ENCODE measurements at places on chromosomes 16 and 17.
A peak's percentile ranks its signal among the peaks of the same experiment; 100 is the strongest.

DNA sequence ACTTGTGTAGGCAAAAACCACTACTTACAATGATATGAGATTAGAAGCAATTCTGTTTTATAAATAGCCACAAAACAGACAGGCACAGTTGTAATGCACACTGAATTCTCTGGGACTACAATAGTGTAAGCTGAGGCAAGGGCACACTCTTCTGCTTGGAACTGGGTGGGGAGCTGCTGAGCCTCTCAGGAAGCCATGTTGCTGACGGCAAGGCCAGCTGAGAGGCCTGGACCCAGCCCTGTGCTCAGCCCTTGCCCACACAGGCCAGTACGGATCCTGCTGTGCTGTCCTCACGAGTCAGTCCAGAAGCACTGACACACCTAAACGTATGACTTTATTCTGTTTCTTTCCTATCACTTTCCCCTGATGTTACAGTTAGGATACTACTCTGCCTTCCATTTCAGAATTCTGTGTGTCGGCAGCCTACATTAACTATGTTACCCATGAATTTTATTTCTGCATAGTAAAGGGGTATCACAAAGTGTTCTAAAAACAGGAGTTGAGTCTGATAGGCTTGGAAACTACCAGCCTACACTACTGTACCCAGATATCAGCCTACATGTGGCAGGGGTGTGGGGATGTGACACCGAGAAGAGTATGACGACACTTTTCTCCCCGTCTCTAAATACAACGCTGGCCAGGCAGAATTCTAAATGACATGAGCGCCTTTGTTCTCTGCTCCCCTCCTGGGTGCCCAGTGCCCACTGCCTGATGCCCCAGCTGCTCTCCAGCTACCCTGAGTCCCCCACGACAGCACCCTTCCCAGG, 41.1 kb upstream of the FAAP100 start:
- no peak for DNase-seq

GRCh38 chr17:2980211-2980903, 83.0 kb downstream of the OR1D5 start:
- DNase-seq: no peak

DNA sequence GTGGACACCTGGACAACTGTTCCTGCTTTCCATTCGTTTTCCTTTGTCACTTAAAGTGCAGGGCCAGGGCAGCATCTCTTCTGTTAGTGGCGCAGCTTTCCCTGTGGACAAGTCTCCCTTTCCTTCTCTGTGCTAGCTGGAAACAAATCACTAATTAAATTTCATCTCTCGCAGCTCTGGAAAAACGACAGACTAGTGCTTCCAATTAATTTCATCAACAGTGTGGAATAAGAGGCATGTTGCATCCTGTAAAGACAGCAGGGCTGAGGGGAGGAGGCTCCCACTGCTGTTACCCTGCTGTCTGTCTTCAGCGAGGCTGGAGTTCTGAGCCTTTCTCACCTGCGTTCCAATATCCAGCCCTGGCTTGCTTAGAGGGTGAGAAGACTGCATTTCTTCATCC, 352.1 kb upstream of the HSBP1 start:
- no peak for DNase-seq

DNA sequence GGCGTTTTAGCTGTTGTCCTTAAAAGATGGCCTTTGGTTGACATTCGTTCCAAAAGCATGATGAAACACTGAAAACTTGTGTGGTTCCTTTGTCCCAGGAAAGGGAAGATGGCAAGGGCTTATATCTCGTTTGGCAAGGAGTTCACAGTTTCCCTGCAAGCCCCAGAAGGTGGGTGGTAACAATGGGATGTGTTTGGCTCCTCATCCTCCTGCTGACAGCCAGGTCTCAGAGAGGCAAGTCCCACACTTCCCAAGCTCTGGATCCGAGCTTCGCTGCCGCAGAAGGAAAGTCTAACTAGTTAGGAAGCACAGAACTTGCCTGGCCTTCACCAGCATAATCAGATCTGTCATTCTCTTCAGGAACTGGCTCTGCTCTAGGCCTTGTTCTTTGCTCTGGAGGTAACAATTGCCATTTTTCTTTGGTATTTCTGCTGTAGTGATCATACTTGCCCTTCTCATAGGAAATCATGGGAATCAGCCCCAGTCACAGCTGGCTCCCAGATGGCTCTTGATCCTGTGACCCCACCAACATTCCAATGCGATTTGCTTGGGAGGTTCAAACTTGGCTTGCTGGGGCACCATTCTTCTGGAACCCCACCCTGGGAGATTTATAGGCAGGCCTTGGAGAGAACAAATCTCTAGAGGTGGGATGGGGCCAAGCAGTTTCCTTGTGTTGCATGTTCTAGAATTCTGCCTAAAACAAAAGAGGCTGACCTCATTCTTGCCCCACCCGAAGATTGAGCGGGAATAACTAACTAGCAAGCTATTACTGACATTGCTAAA, 17.9 kb downstream of the KPNA2 start:
- DNase-seq: no peak

DNA sequence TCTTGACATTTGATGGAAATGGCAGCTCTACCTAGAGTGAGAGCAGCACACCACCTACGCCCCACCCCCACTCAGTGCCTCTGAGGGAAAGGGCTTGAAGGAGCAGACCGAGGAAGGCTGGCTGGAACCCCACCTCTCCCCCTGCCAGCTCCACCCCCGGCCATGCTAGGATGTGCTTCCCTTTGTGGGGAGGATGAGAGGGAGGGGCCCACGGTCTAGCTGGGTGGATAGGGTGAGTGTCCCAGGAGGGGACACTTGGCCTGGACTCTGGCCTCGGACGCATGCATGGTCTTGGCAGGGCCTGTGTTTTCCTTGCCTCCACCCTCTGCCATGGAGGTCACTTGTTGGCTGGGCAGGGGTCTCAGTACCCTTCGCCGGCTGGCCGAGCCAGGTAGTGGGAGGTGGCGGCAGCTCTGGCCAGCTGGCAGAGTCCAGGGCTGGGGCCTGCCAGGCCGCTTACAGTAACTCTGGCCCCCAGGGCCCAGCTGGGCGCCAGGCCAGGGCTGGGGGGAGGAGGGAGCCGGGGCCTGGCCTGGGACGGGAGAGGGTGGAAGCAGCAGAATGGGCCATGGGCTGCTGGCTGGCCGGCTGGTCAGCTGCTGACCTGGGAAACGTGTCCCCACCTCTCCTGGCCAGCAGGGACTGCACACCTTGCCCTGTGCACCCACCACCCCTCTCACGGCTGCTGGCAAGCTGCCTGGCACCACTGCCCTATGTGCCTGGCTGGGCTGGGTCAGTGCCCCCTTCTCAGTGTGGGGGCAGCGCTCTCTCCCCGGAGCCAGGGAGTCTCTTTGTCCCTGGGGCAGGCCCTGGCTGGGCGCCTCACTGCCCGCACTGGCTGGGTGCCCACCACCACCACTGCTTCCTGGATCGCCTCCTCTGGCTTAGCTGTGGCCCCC, 23.0 kb downstream of the RARA start:
- no peak for DNase-seq

- peak; percentile 87 for DNase-seq
Measured at GRCh38 chr16:72664509-72665408, 383.2 kb downstream of the ZFHX3 start.

DNA sequence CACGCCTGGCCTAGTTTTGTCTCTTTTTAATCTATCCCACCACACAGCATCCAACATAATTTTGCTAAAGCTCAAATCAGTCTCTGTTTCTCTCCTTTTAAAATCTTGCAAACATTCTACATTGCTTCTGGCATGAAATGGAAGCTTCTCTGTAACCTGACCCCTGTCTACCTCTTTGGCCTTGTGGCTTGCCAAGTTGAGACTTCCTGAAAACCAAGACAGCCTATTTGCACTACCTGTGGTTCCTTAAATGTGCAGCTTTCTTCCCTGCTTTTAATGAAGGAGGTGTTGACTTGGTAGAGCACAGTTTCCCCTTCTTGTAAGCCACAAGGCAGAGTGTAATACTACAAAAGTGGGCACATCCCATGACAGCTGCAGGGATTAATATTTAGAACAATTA, 6.0 kb upstream of the CCL3 start:
- DNase-seq: no peak

DNA sequence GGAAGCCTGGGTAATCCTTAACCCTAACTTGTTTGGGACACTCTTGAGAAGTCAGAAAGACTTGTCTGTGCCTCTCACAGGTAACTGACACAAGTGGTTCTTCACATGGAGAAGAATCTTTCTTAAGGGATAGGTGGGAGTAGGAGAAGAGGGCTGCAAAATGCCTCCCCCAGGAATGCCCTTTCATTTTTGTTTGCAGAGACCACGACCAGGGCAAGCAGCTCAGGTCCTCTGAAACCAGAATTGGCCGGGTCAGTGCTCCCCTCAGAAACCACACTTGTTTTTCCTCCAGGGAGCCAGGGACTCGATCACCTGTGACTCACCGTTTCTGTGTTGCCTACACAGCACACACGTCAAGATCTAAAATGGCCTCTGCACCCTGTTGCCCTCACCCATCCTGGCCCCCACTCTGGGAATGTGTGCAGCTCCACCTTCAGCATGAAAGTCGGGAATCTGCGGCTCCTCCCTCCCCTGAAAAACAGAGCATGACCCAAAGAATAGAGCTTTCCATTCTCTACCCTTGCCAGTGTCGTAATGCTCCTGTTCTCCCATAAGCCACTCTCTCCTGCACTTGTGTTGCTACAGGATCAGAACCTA, 36.1 kb downstream of the HNF1B start:
- no peak for DNase-seq

DNA sequence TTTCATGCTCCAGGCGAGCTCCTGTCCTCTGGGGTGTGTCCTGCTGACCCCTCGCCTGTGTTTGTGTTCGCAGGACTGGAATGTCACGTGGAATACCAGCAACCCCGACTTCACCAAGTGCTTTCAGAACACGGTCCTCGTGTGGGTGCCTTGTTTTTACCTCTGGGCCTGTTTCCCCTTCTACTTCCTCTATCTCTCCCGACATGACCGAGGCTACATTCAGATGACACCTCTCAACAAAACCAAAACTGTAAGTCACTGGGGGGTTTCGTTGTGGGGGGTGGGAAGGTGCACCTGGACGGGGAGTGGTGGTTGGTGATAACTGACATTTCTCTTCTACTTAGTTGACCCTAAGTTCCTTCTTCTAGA, 58.3 kb downstream of the ABCC1 start:
- DNase-seq: no peak

DNA sequence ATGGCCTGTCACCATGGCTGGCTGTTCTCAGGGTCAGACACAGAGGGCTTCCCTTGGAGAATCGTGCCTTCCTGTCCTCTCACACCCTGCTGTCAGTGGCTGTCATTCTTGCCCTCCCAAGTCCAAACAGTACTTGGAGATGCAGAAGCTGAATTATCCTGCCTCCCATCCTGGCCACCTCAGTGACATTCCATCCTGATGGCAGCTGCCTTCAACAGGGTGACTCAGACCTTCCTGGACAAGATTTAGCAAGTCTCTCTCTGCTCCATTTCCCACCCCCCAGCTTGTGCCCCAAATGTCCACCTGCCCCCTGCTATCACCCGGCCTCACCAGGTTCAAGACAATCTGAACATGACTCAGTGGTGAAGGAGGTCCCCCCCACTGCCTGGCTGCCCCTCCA, 4.8 kb upstream of the KRT36 start:
- DNase-seq: no peak

DNA sequence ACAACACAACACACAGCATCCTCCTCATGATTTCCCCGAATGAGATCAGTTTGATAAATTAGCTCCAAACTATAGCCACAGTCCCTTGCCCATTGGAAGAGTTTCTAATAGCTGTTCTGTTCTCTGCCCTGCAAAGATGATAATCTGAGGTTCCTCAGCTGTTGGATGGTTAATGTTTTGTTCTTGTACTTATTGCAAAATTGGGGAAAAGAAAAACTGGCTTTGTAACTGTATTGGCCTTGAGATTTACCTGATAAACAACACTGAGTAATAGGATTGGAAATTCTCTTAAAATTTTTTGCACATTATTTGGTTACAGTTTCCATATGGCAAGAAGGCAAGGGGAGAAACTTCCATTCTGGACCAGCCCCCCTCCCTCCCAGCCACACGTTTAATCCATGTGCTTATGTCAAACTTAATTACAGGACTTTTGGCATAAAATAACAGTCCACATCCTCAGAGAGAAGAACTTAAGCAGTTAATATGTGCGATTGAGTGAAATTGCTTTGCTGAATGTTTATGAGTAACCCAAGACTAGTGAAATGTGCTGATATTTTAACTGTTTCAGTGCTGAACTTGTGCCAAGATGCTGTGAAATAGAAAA, 119.1 kb upstream of the ZFHX3 start:
- no peak for DNase-seq

- no peak for DNase-seq
Measured at GRCh38 chr16:73049511-73049910, 1.6 kb upstream of the ZFHX3 start.
